Stimulated activated CD4-positive, alpha-beta T cell treated with anti-CD3 and anti-CD28 coated beads, Interleukin-1b, Interleukin-23, amount 100 ng/mL, for 24 hours (primary cell): ENCODE measurements at places on chromosomes 4 and X.

DNA sequence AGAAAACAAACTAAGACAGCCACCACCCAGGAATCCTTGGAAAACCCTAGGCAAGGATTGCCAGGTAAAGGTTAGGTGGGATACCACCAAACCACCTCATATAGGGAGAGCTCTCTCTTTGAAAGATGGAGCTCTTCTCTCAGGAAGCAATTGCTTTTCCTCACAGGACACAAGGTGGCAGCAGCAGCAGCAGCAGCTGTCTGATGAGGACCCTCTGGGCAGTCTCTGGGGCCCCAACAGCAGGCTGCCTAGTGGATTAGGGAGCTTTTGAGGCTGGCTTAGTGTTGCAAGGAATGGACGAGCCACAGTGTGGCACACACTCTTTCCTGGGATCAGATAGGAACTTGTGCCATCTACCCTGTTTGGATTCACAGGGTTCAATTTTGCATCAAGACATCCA lies 41.4 kb upstream of the CHRDL1 start:
- no peak for DNase-seq

DNA sequence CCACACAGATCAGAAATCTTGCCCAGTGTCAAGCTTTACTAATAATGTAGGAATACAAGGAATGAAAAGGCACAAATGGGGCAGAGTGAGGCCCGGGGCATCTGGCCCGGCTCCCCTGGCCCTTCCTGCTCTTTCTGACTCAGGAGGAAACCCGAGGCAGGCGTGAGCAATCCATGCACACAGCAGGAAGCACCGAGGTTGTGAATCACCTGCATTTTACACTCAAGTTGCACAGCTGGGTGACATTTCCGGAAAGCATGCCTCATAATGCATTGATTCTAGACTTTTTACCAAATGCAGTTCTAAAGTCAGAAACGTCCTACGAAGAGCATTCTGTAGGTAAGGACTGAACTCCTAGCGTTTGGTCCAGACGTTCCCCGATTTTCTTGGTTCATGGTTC lies 38.9 kb downstream of the PRIMPOL start:
- DNase-seq = no peak

DNA sequence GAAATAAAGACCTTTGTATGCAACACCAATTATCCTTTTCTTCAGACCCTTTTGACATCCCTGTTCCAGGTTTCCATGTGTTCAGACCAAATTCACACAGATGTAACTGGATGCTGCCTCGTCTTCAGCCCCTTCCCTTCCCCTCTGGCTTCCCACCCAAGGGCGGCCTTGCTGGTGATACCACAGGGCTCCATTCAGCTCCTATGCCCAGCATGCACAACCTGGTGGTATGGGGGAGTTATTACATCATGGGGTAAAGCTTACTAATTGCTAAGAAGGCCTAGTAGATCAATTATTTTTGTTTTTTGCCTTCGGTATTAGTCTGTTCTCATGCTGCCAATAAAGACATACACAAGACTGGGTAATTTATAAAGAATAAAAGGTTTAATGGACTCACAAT lies 317.0 kb upstream of the CXXC4 start:
- DNase-seq = no peak

DNA sequence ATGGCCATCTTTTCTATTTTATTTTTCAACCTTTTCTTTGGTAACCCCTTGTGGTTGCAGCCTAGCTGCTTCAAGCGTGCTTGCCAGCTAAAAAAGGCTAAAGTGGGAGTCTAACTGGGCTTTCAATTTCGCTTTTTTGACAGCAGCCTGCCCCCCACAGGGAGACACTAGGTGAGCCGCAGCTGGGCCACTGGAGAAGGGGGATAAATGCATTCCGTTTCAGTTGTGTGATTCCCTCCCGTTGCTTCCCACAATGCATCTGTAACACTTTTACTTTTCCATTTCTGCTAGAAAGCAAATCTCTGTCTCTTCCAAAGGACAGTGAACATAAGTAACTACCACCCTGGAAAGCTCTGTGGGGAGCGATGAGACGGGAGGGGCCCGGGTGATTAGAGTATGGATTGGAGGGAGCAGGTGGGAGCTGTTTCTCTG lies 86.3 kb upstream of the RAPGEF2 start:
- DNase-seq = no peak

- no peak for DNase-seq
Measured at GRCh38 chrX:132206259-132206658, 13.0 kb downstream of the RAP2C start.

GRCh38 chrX:41445171-41445570 lies 2.0 kb upstream of the NYX start:
- DNase-seq = no peak

DNA sequence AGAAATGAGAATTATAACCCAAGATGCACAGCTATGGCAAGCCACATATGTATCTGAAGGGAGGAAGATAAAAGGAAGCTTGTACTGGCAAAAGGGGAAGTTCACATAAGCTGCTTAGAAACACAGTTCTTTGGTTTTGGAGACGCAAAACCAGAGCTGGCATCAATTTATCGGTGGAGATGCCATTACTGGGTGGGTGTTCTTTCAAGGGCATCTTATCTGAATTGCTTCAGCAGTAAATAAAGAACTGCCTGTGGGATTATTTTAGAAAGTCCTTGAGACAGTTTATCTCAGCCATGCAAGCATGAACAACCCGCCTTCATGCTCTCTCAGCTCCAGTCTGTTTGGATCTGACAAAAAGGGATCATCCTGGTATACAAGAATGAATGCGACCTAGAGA lies 60.8 kb downstream of the DDX60 start:
- DNase-seq = no peak
